ENCODE measurements at places on chromosomes 2 and 18.

- DNase-seq = no peak
These were observed 158.6 kb downstream of the PIK3C3 start for GRCh38 chr18:42113529-42114191.

DNA sequence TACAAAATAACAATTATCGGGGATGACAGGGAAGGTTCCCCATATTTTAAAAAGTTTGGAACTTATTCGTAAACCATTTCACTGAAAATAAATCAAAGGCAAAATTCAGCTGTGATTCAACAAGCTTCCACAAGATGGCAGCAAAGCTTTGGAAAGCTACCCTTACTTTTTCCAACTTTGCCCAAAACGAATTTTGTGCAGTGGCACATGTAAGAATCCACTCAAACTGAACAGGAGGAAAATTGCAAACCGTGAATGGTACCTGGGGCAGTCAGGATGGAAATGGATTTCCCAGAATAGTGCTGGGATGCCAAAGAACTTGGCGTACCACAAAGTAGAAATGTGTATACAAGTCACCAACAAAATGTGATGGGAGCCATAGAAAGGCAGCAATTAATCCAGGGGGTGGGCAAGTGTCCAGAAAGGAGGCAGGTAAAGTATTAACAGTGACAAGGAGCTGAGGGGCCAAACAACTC is 10.7 kb downstream of the RPL31 start:
- peak; percentile 9 for DNase-seq

GRCh38 chr2:196711625-196712024 is 72.1 kb downstream of the CCDC150 start:
- no peak for DNase-seq

GRCh38 chr18:22170421-22171257 is 1.2 kb downstream of the GATA6 start:
- DNase-seq = no peak

GRCh38 chr2:191410646-191411436 is 165.6 kb downstream of the MYO1B start:
- no peak for DNase-seq

- no peak for DNase-seq
These were observed 80.3 kb downstream of the TPO start for GRCh38 chr2:1493431-1494126.

DNA sequence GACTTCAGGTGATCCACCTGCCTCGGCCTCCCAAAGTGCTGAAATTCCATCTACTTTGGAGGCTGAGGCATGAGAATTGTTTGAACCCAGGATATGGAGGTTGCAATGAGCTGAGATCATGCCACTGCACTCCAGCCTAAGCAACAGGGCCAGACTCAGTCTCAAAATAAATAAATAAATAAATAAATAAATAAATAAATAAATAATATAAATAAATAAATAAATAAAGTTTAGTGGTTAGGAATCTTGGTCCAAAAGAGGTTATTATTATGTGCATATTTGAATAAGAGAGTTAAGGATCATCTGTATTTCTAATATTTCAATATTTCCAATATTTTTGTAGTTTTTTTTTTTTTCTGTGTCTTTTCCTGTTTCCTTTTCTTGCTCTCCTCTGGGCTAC is 90.8 kb downstream of the HS6ST1 start:
- no peak for DNase-seq

- no peak for DNase-seq
These were observed 297.2 kb downstream of the NDUFA10 start for GRCh38 chr2:239727776-239728600.
